Cardiac ventricle fibroblast (primary cell): ENCODE measurements at places on chromosomes 5 and 9. TPM values are rescaled to one million over a fixed set of nuclear protein-coding genes. Genes with fewer than 3 reads are reported as not detected.

The SCGB3A1 gene
- total RNA-seq: not detected in 2 replicates

The LCN12 gene
- total RNA-seq: not detected in 2 replicates

The OLFML2A gene
- 1.5 and 1.6 TPM in 2 replicates for total RNA-seq

The MOB3B gene
- total RNA-seq: 0.06 and 0.15 TPM in 2 replicates

The CCNI2 gene
- not detected in 2 replicates for total RNA-seq

The PRDM9 gene
- total RNA-seq: not detected in 2 replicates

The BTNL9 gene
- 0.19 and 0.34 TPM in 2 replicates for total RNA-seq

The LECT2 gene
- total RNA-seq: not detected in 2 replicates

The DMRT2 gene
- total RNA-seq: not detected in 2 replicates

The AHRR gene
- 2.9 and 3.0 TPM in 2 replicates for total RNA-seq

The GARIN3 gene
- not detected in 2 replicates for total RNA-seq

The C9 gene
- total RNA-seq: not detected in 2 replicates

The POLR3G gene
- total RNA-seq: 2.4 and 4.2 TPM in 2 replicates

The IL17B gene
- total RNA-seq: not detected in 2 replicates

The FOXB2 gene
- not detected in 2 replicates for total RNA-seq

The SPINK6 gene
- 1.1 and 1.2 TPM in 2 replicates for total RNA-seq

The DNAJC21 gene
- total RNA-seq: 22.8 and 33.4 TPM in 2 replicates

The DMGDH gene
- total RNA-seq: 1.1 and 2.2 TPM in 2 replicates

The INSL6 gene
- not detected in 2 replicates for total RNA-seq

The F2RL1 gene
- 16.7 and 30.1 TPM in 2 replicates for total RNA-seq

The MSMP gene
- not detected in 2 replicates for total RNA-seq

The ANKRD31 gene
- total RNA-seq: under 0.01 and 0.05 TPM in 2 replicates

The SPATA31E1 gene
- not detected in 2 replicates for total RNA-seq

The DDX4 gene
- not detected in 2 replicates for total RNA-seq

The MRPS27 gene
- 60.2 and 62.3 TPM in 2 replicates for total RNA-seq

The C5orf52 gene
- not detected in 2 replicates for total RNA-seq

The UBE2QL1 gene
- not detected in 2 replicates for total RNA-seq

The ALDH1A1 gene
- total RNA-seq: 1.6 and 3.5 TPM in 2 replicates

The SHOC1 gene
- not detected in 2 replicates for total RNA-seq

The FSTL4 gene
- not detected in 2 replicates for total RNA-seq

The TNFSF8 gene
- not detected in 2 replicates for total RNA-seq
